ENCODE measurements at places on chromosomes 12 and 14. TPM values are rescaled to one million over a fixed set of nuclear protein-coding genes. Genes with fewer than 3 reads are reported as not detected.

DNA sequence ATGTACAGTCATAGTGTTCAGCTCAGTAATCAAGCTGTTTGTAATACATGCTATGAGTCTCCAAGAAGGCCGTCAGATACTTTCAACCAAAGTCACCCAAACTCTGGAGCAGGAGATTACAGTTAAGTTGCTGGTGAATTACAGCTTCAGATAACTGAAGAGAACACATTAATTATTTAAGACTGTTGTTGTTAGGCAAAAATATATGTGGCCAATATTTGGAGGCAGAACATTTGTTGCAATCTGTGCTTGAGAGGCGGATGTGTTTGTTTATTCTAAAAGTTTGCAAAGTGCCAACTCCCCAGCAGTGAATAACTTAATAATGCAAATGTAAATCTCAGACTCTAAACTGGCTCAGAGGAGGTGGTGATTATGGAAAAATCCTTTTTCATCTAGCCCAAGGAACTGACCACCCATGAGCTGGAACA, 300.7 kb upstream of the TBX3 start:
- no peak for DNase-seq

DNA sequence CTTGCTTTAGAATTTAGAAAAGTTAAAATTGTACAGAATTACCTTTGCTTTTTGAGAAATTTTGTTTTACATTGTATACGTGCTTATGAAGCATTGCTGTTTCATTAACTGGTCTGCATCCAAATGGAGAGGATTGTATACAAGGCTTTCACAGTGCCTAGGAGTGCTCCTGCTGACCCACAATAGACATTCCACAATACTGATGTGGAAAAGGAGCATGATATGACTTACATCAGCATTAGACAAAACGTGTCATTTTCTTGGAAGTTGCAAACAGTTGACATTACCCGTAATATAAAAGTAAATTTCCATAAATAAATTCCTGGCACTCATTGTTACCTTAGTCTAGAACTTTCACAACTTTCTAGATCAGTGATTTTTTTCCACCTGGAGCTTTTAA, 1.9 kb downstream of the PRKD1 start:
- peak; percentile 51 for DNase-seq

- DNase-seq: peak; percentile 12
These were observed 71.3 kb downstream of the CLMN start for GRCh38 chr14:95248432-95248831.

GRCh38 chr12:104055686-104056388, 5.8 kb upstream of the GLT8D2 start:
- DNase-seq: peak; percentile 42

RASAL1 gene
- 0.43 TPM for total RNA-seq

DNA sequence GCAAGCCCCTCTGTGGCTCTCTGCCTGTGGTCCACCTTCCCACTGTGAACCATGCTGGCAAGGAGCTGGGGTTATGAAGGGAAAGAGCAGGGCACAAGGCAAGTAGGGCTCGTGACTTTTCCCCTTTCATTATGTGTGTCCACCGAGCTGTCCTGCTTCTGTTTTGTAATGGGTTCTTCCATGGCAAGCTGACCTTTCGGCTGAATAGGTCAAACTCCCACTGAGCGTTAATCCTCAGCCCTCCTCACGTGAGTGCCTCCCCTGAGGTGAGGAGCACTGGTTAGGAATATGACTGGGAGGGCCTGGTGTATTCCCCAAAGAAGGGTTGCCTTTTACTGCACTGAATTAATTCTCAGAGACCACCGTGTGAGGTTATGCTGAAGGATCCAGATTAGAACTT, 424.3 kb downstream of the NPAS3 start:
- DNase-seq: no peak

CLEC7A gene
- total RNA-seq: 1.4 TPM

DNA sequence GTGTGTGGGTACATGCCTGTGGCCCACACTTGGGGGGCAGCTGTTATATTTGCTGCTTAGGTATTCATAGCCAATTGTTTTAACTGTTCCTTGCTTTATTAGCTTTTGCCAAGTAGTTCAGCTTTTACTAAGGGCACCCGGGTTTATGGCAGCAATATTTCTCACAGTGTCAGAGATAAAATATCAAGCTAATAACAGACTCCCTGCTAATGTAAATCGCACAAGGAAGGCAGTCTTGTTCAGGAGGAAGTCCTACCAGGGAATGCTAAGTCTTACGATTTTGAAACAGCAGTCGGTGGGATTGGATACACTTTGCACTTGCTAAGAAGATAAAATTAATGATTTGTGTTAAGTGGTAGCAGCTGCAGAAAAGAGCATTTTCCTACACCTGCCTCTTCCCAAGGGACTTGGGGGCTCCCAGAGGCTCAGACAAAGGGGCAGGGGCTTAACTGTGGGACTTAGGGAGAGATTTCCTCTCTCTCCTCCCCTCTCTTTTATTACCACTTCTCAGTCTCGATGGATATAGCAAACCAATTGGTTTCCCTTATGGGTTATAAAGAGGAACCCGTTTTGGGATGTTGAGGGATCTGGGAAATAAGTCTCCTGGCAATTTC, 175.1 kb downstream of the NRXN3 start:
- DNase-seq: no peak

GRCh38 chr14:103110681-103111231, 12.5 kb upstream of the TNFAIP2 start:
- peak; percentile 35 for DNase-seq

DNA sequence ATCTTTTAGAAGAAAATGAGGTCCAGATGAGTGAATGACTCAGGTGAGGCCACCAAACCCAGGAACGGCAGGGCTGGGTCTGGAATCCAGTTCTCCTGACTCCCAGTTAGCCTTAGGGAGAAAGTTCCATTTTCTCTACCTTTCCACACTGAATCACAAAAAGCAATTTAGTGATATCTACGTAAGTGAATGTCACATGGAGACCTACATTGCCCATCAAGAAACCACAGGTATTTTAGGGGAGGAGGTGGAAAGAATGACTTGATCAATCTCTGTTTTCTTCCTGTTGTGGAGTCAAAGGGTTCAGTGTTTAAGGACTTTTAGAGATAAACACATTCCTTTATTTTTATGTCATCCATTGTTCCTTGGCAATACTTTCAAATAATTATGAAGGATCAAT, 106.9 kb upstream of the PTPRB start:
- DNase-seq: peak; percentile 31

Measured in astrocyte (in vitro differentiated cells and primary cell).